NCI-H2029 treated with DMSO at 0.1 percent for 48 hours (cell line): ENCODE measurements at places on chromosomes 7 and 10.
A peak's percentile ranks its signal among the peaks of the same experiment; 100 is the strongest.

- DNase-seq: no peak
These were observed 85.9 kb downstream of the ANK3 start for GRCh38 chr10:60303778-60304177.

DNA sequence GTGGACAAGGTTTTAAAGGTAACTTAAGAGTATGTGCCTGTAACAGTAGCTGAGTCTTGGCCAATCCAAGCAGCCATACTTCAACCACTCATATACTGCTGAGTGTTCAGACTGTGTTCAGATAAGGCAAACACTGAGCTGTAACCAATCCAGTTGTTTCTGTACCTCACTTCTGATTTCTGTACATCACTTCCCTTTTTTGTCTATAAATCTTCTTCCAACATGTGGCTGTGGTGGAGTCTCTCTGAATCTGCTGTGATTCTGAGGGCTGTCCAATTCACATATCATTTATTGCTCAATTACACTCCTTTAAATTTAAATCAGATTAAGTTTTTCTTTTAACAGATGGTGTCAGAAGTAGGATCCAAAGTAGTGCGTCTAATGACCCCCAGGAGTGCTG is 149.5 kb upstream of the PHF14 start:
- no peak for DNase-seq

- DNase-seq: no peak
These were observed 130.5 kb downstream of the CUX1 start for GRCh38 chr7:101947899-101948298.

GRCh38 chr7:44390701-44391100 is 65.3 kb upstream of the CAMK2B start:
- peak; percentile 75 for DNase-seq

DNA sequence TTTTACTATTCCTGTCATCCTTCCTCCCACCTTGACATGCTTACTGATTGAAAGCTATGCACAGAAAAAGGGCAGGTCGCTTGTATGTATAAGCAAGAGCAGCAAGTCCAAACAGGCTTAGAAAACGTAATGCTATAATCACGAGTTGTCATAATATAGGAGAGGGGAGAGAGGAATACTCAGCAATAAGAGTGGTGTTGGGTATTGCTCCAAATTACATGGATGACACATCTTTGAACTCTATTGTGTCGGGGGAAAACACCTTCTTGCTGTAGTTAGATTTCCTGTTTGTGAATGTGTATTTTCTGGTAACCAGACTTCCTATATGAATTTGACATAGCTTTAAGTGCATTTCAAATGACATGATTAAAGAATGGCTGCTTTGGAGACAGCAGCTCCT is 7.5 kb downstream of the MET start:
- DNase-seq: no peak

- no peak for DNase-seq
These were observed 150.0 kb downstream of the CAMK1D start for GRCh38 chr10:12499076-12499986.

GRCh38 chr10:10911471-10911921 is 106.2 kb upstream of the CELF2 start:
- no peak for DNase-seq

GRCh38 chr7:35267411-35267810 is 13.5 kb upstream of the TBX20 start:
- DNase-seq: no peak

DNA sequence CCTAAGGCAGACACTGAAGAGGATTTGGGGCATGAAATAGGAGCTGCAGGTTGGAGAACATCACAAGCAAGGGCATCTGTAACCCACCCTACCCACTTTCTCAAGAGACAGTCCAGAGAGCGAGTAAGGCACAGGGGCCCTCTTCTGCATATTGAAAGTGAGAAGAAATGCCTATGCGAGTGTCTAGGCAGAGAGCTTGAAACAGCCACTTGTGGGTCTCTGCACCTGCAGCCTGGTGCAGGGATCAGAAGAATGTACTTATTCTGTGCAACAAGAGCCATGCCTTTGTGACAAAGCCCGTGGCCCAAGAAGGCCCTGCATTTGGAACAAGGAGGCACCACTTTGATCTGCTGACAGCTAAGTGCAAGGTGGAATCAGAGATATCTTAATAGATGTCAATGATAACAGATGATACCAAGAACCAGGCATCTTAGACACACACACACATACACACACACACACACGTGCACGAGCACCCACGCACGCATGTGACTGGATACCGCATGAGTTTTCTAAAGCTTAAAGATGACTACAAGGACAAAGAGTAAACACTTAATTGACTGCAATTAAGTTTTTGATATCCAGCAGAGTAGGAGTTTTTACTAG is 89.3 kb downstream of the NPSR1 start:
- no peak for DNase-seq

DNA sequence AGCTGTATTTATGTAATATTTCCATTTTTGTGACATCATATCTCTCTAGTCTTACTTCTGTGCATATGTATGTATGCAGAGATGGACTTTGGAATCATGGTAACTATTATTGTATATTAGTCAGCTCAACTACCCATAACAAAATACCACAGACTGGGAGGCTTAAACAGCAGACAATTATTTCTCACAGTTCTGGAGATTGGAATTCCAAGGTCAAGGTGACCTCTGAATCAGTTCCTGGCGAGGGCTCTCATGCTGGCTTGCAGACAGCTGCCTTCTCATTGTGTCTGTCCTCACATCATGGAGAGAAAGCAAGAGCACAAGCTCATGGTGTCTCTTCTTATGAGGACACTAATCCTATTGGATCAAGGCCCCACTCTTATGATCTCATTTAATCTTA is 79.1 kb downstream of the RAMP3 start:
- DNase-seq: no peak

GRCh38 chr7:8434290-8435002 is 1.0 kb downstream of the NXPH1 start:
- no peak for DNase-seq

- DNase-seq: no peak
These were observed 33.9 kb upstream of the ORC5 start for GRCh38 chr7:104241538-104242209.
